ENCODE measurements at places on chromosomes 5 and 9.

GRCh38 chr9:4148751-4149150 is 151.1 kb downstream of the GLIS3 start:
- DNase-seq, result no peak

DNA sequence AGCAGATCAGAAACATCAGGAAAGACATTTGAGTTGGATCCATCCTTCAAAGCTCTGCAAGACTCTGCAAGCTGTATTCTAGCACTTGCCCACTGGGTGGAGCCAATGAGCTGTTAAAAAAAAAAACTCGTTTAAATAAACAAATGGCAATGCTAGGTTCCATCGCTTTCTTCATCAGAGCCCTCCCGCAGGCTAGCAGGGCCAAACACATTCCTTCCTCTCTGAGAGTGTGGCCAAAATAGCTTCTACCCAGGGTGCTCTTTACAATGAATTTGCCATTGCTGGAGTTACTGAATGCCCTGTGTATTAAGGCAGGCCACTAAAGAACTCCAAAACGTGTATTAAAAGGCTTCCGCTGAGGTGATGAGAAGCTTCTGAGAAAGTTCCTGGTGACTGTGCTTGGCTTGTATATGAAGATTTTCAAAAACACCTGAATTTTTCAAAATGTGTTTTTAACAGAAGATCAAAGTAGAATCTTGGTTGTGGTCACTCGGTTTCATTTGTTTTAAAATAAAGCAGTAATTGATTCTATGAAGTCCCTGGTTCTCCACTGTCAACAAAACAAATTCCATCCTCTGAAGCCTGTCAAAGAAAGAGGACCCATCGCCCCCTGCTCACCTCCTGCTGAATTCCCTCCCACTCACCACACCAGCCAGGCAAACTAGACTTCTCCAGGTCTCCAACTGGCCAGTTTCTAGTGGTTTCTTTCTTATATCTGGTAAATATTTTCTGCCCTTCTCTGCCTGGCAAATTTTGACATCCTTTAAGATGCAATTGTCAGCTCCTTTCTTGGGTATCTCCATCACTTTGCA is 36.5 kb upstream of the EQTN start:
- DNase-seq, result peak; percentile 76

- no peak for DNase-seq
These were observed 3.8 kb upstream of the ITGA2 start for GRCh38 chr5:52985306-52985705.

DNA sequence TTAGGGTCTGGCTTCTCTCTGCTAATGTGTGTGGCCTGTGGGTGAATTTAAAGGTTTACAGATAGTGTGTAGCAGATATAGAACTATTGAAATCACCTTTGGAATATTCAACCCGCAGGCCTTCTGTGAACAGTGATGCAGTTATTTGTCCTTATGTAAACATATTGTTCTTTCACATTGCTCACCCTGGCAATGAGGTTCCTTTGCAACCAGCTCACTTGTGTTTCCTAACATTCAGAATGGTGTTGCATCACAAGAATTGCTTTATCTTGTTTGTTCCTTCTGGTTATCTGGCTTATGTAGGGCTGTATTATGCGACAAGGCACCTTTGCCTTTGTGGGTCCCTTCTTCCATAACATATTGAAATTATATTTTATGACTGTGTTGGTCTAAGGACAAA is 370.3 kb downstream of the NNT start:
- no peak for DNase-seq

GRCh38 chr5:4142842-4143241 is 547.2 kb downstream of the IRX1 start:
- peak; percentile 20 for DNase-seq

GRCh38 chr5:159411115-159411514 is 80.8 kb upstream of the IL12B start:
- no peak for DNase-seq

GRCh38 chr5:91865915-91866314 is 482.8 kb upstream of the ARRDC3 start:
- no peak for DNase-seq

DNA sequence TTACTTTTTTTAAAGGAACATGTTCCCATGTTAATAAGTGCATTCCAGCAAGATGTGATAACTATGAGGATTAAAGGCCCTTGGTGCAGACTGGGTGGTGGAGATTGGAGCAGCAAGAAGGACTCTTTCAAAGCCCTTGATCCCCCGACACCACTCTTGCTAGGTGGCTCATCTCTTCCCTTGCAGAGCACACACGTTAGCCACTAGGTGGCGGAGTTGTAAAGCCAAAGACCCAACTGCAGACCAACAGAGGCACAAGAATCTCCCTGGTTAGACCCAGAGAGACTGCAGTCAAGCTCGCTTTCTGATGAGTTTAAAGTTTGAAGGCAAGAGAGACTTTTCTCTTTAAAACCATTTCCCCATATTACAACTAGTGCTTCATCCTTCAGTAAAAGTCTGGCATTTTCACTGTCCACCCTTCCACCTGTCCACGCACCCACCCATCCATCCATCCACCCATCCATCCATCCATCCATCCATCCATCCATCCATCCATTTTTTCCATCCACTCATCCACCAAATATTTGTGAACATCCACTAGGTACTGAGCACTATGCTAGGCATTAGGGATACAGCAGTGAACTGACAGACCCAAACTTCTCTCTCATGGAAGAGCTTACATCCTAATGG is 226.9 kb downstream of the MSX2 start:
- DNase-seq, result peak; percentile 60

- DNase-seq, result no peak
These were observed 3.1 kb upstream of the ZSWIM6 start for GRCh38 chr5:61328791-61329549.

DNA sequence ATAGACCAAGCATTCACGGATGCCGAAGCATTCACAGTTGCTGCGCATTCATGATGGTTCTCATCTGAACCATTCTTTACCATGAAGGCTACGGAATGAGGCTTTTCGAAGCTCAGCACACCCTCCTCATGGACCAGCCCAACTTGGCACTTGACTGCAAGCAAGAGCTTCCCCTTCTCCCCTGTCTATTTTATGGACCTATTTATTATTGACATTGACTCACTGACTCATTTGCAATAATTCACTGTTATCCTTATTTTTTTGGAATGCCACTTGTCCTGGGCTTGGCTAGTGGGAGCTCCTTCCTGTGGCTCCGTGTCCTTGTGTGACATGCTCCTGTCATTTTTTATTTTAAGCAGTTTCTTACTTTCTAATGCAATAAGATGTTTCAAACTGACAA is 51.5 kb upstream of the ICE1 start:
- DNase-seq, result no peak

DNA sequence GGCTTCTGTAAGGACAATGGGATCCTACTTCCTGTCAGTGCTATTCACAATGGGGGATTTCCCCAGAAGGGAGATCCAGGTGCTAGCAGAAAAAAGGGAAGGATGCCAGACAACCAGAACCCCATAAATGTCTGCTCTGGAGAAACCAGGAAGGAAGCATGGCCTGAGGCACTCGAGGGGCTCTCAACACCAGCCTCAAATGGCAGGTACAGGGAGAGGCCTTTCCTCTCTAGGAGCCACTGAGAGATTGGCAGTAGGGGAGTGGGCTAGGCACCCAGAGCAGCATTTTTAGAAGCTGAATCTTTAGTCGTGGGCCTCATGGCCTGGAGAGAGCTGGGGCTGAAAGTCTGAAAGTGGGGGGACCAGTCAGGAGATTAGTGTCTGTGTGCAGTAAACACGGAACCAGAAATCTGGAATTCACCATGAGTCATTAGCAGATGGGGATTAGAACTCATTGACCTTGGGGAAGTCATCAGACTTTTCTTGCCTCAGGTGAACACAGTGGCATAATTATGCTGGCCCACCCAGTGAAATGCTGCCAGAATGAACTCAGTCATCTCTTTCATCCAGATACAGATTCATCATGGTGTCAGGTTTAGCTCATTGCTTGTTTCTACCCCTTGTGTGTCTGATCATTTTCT is 28.3 kb downstream of the ARHGEF28 start:
- DNase-seq, result no peak

DNA sequence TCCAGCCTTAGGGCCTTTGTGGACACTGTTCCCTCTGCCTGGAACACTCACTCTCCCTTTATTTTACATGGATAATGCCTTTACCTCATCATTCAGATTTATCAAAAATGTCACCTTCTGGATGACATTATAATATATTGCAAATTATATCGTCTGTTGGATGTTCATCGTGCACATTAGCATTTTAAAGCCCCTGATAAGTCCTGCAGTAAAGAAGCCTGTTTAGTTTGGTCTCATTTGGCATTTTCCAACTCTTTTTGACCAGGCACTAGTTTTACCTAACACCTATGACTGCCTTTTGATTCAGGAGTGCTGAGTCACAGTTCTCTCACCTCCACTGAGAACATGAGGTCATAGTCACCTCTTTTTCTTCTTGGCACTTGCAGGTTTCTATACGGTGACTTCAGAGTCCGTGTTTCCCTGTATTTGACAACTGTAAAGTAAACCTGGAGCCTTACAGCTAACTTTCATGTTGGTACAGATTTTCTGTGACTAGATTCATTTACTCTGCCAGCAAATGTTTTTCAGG is 57.7 kb upstream of the STC2 start:
- no peak for DNase-seq

DNA sequence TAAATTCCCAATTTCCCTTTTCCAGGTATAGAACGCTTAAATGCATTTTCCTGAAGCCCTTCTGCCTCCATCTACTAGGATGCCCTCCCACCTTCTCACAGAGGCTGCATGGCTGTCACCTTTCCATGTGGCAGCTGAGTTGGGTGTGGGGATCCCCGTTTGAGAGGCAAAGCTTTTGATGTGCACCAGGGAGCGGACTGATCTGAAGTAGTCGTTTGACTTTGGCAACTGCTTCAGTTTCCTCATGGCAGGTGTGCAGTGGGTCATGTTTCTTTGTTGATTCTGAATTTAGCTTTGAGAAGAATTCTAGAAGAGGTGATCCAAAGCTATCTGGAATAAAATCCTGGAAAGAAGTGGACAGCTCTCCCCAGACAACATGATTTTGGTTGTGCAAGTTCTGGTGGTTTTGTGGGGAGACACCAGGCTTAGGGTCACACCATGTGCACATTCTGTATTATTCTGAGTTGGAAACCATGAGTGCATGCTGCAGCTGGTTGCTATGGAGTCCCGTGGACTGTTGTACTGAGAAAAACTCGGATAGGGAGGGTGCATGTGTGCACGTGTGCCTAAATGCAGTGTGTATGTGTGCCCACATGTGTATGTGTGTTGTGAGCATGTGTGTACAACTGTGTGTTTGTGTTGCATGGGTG is 63.5 kb downstream of the GADD45G start:
- DNase-seq, result no peak

DNA sequence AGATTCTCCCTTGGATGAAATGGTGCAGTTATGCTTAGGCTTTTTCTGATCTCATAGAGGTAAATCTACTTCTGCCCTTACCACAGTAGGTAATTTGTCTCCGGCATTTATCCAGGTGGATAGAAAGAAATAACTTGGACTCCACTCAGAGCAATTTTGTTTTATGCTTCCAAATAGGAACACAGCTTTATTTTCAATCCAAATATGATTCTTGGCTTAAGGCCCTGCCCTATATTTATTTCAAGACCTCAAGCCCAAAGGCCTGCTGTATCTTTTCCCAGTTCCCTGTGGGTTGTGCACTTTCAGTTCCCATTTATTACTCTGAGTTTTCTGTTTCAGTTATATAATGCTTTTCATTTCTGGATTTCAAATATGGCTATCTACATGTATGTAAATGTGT is 274.2 kb upstream of the SMC2 start:
- DNase-seq, result no peak

GRCh38 chr9:35834260-35835215 is 5.5 kb downstream of the TMEM8B start:
- DNase-seq, result no peak

GRCh38 chr5:177599731-177600507 is at the start of gene B4GALT7:
Gene B4GALT7, plus strand, starts transcription at chr5:177600132. Its CDS starts 79 bp downstream, at chr5:177600211.
- DNase-seq, result peak; percentile 29

- no peak for DNase-seq
These were observed 49.7 kb downstream of the POU4F3 start for GRCh38 chr5:146388386-146388785.

GRCh38 chr9:126036881-126037291 is 289.7 kb downstream of the PBX3 start:
- DNase-seq, result no peak

DNA sequence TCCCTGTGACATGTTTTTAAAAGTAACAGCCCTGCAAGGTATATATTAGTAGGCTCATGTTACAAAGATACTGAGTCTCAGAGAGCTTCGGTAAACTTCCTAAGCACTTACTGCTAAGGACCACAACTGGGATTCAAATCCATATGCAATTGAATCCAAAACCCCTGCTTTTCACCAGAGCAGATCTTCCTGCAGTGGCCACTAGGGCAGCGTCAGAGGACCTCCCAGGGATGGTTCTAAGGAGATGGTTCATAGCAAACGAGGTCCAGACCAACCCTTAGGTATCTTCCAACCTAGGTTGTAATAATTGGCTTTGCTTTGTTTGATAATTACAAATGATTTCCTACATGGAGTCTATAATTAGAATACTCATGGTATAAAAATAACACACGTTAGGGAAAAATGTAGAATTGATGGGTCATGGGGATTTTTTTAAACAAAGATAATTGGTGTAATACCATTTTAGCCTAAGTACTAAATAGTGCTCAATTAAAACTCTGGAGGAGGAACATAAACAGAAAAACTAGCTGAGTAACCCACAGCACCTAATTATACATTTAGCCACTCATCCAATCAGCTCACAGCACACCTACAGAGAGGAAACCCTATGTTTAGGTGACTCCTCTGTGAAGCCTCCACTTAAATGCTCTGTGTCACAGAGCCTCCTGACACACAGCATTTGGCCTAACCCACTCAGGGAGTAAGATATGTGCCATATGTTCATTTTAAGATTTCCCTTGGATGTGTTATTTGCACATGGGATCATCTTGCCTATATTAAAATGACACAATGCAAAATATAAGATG is 10.0 kb upstream of the CAST start:
- no peak for DNase-seq

GRCh38 chr9:97895695-97896332 is 26.5 kb downstream of the TRMO start:
- DNase-seq, result peak; percentile 50

DNA sequence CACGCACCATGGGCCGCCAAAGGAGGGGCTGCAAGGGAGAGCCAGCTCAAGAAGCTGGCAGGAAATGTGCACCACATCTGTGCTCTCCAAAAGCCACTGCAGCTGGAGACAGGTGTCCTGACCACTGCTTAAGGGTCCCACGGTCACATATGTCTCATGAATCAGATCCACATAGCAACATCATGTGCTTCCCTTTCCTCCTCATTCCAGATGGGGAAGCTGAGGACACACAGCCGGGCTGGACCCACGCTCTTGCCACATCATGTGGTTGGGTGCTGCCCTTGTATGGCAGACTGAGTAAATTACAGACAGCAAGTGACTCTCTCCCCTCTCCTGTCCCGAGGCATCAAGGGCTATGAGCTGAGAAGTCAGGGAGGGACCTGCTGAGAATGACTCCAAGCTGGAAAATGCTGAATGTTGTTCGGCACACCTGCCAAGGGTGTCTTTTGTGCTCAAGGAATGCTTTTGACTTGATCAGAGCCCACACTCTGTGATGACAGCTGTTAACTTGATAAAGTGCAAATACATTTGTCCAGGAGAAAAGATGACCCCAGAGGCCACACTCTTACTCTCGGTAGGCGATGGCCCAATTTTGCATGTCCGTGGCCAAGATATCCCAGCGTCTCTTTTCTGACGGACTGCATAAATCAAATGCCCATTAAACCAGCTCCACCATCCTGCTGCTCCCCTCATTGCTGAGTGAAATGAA is 58.2 kb downstream of the NSUN2 start:
- DNase-seq, result no peak
